ENCODE measurements at places on chromosomes 3 and 15. TPM values are rescaled to one million over a fixed set of nuclear protein-coding genes. Genes with fewer than 3 reads are reported as not detected.

GRCh38 chr15:96293441-96293840 lies 37.1 kb upstream of the NR2F2 start:
- no peak for DNase-seq

- no peak for DNase-seq
Measured at GRCh38 chr15:55789066-55789660, 46.2 kb upstream of the PRTG start.

- DNase-seq: no peak
Measured at GRCh38 chr3:126685021-126685420, 19.0 kb upstream of the CHCHD6 start.

DNA sequence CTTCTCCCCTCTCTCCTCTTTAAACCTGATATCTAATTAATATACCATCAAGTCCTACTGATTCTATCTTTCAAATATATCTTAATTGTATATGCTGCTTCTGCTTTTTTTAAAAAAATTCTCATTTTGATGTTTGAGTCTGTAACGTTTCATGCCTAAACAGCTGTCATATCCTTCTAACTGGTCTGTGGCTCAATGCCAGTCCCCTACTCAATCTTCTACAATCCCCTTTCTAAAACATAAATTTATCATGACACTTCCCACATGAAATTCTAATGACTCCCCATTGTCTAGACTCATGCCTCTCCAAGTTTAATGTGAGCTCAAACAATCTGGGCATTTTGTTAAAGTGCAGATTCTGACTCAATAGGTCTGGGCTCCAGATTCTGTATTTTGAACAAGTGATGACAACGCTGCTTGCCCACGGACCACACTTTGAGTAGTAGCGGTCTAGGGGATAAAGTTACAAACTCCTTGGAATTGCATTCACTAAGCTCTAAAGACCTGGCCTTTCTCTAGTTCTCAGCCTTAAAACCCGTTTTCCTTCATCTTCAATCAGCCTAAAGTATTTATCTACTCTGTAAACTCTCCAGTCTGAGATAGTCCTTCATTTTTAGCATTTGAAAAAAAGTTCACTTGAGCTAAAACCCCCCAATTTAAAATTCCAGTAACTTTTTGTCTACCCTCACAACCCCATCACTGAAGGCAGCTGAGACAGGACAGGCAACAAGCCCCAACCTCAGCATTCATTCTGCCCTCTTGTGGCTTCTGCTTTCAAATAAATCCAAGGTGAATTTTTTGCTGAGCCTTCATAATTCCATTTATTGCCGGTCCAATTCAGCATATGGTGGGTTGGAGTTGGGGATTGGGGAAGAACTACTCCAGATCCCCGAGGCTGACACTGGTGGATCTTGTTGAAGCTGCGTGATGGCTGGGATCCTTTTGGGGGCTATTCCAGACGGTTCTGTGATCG lies 88.1 kb upstream of the THRB start:
- DNase-seq: no peak

GRCh38 chr3:14906355-14906971 lies 40.9 kb upstream of the NR2C2 start:
- no peak for DNase-seq

Gene TSC22D2
- 20.7 TPM for total RNA-seq

DNA sequence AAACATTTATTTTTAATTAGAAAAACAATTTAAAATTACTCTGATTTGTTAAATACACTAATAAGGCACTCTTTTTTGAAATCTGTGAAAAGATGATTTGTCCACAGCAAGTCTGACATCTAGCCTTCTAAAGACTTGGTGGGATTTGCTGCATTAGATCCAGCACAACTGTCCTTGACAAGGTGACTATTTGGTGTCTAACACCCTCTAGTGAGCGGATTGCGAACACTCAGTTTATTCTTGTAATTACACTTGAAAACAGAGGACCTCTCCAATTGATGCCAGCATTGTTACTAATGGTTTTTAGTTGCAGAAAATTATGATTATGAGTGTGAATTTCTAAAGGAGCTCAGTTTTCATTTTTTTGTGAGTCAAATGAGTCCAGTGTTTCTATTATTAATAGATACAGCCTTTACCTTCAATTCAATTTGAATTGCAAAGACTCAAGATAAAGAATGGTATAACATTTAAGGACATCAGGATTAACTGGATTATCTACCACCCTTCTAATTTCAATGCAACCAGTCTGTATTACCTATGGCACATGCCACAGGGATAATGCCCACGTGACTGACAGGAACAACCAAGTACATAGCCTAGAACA lies 29.7 kb upstream of the STRIT1 start:
- DNase-seq: no peak

Gene STRA6
- 0.29 TPM for total RNA-seq

DNA sequence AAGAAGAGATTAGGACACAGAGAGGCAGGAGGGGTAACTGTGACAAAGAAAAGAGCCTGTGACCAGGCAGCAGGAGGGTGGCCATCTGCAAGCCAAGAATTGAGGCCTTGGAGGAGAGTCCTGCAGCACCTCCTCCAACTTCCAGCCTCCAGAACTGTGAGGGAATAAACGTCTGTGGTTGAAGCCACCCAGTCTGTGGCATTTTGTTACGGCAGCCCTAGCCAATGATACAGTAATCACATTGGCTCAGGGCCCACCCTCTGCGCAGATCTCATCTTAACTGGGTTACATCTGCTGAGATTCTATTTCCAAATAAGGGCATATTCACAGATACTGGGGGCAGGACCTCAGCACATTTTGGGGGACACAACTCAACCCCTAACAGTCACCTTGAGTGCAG lies 11.3 kb downstream of the SELENOS start:
- no peak for DNase-seq

DNA sequence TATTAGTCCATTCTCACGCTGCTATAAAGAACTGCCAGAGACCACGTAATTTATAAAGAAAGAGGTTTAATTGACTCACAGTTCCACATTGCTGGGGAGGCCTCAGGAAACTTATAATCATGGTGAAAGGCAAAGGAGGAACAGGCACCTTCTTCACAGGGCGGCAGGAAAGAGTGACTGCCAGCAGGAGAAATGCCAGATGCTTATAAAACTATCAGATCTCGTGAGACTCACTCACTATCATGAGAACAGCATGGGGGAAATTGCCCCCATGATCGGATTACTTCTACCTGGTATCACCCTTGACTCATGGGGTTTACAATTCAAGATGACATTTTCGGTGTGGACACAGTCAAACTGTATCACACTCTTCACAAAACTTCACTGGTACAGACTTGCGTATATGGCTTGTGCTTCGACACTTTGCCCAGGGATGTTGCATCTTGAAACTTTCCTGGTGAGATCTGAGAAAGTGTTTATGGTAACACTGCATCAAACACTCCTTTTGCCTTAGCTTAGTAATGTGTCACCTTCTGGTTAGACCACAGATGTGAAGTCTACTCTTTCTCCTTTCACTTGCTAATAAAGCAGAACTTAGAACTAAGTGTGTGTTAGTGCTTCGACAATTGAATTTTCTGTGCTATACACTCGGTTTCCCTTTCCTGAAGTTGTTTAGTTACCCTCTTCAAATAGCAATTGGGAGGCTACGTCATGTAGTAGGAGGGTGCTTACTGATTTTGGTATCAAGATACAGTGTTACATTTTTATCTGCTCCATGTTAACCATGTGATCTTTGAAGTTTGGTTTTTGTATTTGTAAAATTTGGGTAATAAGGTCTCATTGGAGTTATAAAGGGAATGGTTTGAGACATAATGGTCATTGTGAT lies 185.7 kb downstream of the LPP start:
- no peak for DNase-seq

- DNase-seq: no peak
Measured at GRCh38 chr3:133514418-133514817, 59.1 kb upstream of the CDV3 start.

GRCh38 chr3:185149591-185149990 lies 3.3 kb downstream of the C3orf70 start:
- DNase-seq: no peak

DNA sequence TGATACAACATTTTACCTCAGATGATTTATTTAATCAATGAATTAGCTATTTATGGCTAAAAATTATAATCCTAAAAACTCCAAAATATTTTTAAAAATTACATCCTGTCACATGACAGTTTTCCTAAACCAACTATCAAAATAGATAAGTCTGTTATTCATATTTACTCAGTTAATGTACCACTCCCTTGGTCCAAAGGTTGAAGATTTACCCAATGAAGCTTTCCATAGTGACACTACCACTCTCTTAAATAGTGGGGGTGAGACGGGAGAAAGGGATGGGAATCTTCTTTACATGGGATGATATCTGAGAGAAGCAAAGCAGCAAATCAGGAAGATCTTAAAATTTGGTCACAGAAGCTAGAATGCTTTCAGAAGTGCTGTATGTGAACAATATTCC lies 30.5 kb downstream of the XRN1 start:
- DNase-seq: no peak

DNA sequence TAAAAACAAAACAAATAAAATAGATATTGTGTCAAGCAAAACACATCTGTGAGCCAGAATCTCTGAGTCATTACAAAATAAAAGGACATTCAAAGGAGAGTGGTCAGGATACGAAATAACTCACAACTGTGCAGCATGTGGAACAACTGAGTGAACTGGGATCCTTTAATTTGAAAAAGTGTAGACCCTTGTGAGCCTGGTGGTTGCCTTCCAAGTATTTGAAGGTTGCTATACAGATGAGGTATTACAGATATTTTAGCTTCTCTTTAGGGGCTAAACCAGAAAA lies 26.7 kb downstream of the KCNMB2 start:
- DNase-seq: no peak

- DNase-seq: no peak
Measured at GRCh38 chr3:141735176-141735575, 2.9 kb upstream of the RNF7 start.

Gene CDHR4
- total RNA-seq: 0.17 TPM

DNA sequence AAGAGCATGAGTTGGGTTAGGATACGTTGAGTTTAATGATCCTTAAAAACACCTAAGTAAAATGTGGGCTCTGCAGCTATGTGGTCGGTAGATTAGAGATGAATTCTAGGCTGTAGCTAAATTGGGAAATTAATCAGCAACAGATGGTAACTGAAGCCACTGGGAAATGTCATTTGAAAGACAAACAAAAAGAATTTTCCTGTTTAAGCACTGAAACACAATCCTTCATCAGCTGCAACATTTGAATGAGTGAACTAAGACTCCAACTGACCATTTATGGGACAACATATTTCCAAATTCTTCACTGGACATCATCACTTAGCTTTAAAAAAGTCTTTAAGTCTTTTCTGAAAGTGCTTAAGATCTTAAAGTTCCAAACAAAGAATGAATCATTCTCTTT lies 226.9 kb downstream of the ZNF385D start:
- DNase-seq: no peak

- DNase-seq: no peak
Measured at GRCh38 chr3:156661155-156661554, 13.2 kb upstream of the TIPARP start.

Gene IL1RAP
- 4.6 TPM for total RNA-seq

Gene CCR4
- not detected for total RNA-seq

DNA sequence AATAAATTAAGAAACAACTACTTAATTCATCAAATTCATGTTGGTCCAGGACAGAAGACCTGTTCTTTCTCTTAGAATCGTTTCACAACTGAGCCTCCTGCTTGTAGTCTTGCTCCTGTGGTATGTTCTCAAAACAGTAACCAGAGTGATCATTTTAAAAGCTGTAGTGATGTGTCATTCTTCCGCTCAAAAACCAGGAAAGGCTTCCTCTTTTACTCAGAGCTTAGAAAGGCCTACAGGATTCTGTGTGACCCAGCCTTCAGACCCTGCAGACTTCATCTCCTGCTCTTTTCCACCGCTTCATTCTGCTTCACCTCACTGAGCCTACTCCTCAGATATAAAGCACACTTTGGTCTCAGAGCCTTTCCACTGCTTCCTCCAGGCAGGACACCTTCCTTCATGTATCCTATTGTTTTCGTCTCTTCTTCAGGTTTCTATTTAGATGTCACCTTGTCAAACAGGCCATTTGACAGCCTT lies 22.7 kb downstream of the ST6GAL1 start:
- DNase-seq: no peak

DNA sequence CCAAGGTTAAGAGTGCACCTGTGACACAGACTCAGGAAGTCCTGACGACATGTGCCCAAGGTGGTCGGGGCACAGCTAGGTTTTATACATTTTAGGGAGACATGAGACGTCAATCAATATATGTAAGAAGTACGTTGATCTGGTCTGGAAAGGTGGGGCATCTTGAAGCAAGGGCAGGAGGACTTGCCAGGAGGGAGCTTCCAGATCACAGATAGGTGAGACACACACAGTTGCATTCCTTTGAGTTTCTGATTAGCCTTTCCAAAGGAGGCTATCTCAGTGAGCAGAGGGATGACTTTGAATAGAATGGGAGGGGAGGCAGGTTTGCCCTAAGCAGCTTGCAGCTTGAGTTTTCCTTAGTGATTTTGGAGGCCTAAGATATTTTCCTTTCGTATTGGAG lies 257.4 kb downstream of the CGGBP1 start:
- no peak for DNase-seq

DNA sequence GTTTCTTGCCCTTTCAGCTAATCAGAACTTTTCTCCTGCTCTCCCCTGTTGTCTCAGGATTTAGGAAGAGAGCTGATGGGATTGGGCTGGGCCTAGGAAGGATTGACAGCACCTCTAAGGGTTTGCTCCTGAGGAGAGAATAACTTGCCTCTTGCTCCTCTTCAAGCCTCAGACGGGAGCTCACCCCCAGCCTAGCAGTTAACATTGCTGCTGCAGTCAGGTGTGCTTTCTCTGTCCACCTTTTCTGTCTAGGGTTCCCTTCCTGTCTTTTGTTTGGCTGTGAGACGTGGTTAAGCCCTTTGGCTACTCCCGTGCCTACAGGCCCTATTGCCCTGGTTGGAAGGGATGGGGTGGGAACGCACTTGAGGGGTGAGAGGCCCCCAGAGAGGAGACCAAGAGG lies 20.1 kb downstream of the TMEM108 start:
- no peak for DNase-seq

Gene FYCO1
- total RNA-seq: 94.5 TPM

DNA sequence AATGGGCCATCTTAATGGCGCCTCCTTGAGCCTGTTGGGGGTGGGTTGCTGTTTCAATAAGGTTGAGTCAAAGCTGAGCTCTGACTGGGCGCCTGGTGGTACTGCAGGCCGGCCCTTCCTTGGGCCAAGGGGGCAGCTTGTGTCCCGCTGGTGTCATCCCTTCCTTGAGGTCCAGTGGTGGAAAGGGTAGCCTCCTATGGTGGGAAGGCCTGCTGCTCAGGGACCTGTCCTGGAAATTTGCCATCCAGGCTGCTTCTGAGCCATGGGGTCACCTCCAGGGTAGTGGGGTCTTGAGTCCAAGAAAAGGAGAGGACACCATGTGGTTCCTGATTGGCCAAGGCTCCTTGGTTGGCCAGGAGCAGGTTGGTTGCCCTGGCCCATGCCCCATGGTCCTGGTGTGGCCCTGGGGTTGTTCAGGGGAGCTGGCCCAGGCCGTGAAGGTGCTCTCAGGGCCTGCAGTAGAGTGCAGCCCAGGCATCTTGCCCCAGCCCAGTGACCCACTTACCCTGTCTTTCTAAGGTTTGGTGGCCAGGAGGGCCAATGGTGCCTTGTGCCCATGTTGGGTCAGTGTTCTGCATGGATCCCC lies 188.7 kb downstream of the UBE3A start:
- DNase-seq: no peak
